Activated CD8-positive, alpha-beta memory T cell treated with anti-CD3 and anti-CD28 coated beads, Interleukin-2, amount 50 U/mL, for 4 hours (primary cell): ENCODE measurements at places on chromosomes 11 and 22.

DNA sequence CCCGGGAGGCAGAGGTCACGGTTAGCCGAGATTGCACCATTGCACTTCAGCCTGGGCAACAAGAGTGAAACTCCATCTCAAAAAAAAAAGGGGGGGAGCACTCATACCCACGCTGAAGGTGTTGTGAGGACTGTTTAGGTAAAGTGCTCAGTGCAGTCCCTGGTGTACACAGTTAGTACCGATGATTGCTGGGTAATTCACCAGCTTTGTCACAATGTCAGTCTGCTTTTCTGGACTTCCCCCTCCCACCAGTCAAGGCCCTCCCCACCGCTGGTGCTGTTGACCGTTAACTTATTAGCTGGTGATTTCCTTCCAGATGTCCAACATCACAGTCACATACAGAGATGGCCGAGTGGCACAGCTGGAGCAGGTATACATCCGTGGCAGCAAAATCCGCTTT lies 11.9 kb downstream of the SNRPD3 start:
- DNase-seq: no peak

DNA sequence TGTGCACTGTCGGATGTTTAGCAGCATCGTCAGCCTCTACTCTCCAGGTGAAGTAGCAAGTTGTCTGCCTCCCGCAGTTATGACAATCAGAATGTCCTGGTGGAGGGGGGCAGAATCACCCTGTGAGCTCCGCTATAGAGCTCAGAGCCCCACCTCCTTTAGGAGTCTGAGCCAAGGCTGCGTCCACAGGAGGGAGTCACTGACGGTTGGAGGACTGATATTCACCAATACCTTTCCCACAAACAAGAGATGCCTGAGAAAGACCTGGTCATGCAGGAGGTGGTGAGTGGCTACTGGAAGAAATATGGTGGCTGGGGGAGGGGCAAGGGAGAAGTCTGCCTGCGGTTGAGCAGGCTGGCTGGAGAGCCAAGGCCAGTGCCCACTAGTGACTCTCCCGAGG lies 41.7 kb upstream of the ADA2 start:
- DNase-seq: no peak

DNA sequence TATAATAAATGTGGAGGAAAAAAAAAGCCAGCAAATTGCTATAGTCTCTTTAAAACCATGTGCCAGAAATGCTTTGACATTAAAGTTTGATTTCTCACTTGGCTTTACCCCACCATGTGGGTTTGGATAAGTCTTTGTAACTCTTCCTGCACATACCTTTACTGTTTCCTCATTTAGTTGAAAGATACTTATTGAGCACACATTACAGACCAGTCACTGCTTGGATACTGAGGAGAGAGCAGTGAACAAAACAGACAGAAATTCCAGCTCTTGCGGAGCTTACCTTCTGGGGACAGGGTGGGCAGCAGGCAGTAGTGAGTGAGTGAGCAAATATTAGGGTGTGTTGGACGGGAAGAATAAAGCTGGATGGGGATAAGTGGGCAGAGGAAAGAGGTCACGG lies 13.7 kb downstream of the PACS1 start:
- no peak for DNase-seq

GRCh38 chr11:32659672-32660071 lies 76.0 kb downstream of the EIF3M start:
- DNase-seq: no peak

DNA sequence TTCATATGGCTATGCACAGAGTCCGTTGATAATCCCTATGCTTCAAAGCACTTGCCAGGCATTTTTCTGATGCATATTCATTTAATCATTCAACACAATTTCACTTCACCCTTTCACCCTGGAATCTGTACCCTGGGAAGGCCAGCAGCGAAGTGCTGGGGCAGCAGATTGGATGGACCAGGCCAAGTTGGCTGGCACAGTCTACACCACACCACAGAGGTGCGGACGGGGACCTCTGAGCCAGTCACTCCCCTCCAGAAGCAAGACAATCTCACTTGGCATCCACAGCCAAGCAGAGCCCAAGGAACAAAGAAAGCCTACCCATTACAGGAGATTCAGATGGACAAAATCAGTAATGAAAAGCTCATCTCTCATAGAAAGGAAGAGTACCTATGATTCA lies 130.2 kb downstream of the GALNT18 start:
- no peak for DNase-seq

DNA sequence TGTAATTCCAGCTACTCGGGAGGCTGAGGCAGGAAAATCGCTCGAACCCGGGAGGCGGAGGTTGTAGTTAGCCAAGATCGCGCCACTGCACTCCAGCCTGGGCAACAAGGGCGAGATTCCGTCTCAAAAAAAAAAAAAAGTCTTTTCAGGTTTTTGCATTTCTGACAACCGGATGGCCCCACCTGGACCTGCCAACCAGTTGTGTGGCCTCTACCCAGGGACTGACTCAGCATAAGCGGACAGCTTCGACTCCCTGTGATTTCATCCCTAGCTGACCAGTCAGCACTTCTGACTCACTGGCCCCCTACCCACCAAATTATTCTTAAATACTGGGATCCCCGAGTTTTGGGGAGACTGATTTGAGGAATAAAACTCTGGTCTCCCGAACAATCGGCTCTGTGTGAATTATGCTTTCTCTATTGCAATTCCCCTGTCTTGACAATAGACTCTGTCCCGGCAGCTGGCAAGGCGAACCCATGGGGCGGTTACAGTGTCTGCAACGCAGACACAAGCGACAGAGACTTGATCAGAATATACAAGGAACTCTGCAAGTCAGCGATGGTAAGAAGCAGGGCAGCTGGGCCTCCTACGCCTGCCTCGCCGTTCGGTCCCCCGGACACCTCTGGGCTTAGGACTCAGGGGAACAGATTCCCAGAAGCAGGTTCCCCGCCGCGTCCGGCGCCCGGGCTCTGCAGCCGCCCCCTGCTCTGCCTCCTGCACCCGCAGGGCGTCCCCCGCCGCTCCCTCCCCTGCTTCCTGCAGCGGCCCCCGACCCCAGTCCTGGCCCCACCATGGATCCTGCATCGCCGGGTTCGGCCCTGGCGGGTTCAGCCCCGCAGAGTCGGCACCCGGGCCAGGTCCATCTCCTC lies 741 bp upstream of the TALDO1 start:
- DNase-seq: no peak

DNA sequence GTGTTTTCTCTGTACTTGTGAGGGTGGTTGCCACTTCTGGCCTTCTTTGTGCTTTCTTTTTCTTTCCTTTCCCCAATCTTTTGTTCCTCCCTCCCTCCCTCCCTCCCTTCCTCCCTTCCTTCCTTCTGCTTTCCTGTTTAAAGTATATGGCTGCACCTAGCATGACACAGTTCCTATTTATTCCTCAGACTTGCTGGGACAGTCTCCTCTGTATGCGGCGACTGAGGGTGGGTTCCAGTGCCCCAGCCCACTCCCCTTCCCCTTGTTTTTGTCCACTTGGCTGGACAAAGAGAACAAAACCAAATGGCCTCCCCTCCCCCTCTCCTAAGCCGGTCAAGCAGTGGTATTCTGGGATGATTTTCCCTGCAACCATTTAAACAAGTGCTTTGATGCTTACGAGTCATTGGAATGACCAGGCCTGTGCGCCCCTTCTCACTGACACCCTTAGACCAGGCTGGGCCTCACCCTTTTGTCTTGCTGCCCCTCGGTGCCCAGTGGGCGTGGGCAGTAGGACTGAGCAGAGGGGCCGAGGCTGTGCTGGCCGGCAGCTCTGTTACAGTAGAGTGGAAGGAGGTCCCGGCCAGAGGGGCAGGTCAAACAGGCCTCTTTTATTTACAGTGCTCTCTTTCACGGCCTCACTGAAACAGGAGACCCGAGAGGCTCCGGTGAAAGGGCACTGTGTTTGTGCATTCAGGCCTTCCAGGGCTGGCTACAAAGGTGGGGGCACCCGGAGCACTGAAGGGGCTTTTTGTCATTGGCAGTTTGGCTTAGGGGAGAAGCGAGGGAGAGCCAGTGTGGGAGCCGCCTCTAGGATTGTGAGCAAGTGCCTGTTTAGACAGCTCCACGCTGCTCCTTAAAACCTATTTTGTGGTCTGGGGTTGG lies 32.2 kb downstream of the ZBTB16 start:
- DNase-seq: no peak

- DNase-seq: no peak
Observed at GRCh38 chr22:21042978-21043859, 2.5 kb upstream of the LRRC74B start.

DNA sequence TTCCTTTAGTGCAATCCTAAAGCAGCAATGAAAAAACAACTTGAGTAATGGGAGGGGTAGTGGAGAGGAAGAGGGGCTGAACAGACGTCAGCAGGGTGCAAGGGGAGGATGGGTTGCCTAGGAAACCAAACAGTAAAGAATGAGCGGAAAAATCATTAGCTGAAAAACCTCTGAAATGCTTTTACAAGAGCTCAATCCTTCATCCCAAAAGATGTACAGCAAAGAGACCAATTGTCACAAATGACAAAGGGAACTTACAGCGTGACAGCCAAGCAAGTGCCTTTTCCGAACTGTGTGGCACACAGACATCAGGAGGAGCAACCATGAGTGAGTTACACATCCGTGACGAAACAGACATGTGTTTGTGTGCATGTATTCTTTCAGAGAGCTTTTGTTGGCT lies 104.6 kb downstream of the SIK3 start:
- DNase-seq: no peak

- DNase-seq: no peak
Observed at GRCh38 chr11:125532668-125533067, 36.6 kb upstream of the FEZ1 start.
